Femur (tissue), 1 donor: ENCODE measurements at places on chromosomes 6 and 20.

DNA sequence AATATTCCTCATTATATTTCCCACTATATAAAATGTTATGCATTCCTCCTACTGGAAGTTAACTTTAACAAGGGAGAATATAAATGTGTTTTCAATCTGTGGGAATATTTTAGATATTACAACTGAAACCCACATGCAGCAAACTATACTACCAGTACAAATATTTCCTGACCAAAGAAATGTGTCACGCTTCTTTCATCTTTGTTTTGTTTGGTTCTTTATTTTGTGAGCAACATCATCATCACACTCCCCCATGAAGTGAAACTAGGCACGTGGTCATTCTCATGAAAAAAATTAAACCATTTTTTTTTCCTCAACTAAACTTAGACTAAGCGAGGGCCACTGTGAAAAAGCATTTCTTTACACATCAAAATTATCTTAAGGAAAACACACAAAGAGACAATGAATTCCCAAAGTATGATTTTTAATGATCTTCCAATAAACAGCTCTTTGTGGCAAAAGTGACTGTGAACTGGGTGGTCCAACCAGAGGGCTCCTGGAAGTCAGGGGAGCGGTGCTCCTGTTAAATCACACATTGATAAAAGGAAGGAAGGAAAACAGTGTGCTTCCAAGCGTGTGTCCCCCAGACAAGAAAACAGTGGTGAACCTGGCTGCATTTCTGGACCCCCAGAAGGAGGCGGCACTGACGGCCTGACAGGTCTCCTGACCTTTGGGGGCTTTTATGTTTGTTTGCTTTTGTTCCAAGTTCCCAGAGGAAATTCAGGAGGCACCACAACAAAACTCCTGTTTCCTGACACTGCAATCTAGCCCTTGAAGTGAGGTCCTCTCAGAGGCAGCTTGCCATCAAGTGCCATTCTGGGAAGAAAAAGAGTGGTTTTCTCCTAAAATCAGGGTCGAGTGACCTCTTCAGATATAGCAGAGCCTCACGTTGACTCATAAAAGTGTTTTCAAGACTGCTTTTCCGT is 166.8 kb upstream of the FOXQ1 start:
- no peak for DNase-seq

DNA sequence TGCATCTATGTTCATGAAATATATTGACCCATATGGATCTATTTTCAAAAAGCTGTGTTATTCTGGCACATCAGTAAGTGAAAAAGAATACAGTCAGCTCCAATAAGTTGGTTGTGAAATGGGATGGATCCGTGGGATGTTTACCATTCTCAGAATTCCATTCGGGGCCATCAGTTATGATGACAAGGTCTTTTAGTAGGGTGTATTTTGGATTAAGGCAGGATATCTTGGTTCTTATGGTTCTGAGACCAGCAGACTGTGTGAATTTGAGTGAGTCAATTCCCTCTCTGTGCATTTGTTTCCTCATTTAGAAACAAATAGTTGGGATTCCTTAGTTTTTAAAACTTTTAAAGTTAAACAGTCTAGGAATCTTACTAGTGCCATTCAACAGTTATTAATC is 287.4 kb downstream of the CD109 start:
- no peak for DNase-seq

GRCh38 chr6:14120546-14120945 is 3.0 kb downstream of the CD83 start:
- DNase-seq: no peak

DNA sequence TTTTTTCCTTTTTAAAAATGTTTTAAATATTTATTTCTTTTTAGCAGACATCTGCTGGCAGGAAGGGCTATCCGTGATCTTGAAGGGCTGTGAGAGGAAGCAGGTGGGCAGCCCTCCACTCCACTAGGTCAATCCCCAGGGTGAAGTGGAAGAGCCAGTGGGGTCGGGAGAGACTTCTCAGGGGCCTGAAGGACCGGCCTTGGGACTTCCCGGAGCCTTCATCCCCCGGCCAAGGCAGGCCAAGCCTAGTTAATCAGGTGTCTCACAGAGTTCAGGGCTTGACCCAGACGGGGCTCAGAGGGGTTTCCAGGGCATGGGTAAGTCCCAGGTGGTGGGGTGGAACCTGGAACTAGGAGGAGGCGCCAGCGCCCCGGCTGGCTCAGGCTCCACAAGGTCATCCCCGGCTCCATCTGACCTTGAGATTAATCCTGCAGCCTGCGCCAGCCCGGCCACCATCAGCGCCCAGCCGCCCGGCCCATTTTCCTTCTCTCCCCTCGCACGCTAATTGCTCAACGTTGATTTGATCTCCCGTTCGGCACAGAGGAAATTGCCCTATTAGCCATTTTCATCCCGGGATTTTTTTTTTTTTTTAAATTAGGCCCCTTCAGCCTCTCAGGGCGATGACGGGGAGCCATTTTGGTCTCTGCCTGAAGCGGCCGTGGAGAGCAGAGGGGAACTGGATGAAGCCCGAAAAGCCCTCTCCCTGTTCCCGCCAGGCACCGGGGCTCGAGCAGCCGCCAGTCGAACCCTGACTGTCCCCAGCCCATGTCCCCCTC is 44.4 kb downstream of the MDFI start:
- DNase-seq: no peak

DNA sequence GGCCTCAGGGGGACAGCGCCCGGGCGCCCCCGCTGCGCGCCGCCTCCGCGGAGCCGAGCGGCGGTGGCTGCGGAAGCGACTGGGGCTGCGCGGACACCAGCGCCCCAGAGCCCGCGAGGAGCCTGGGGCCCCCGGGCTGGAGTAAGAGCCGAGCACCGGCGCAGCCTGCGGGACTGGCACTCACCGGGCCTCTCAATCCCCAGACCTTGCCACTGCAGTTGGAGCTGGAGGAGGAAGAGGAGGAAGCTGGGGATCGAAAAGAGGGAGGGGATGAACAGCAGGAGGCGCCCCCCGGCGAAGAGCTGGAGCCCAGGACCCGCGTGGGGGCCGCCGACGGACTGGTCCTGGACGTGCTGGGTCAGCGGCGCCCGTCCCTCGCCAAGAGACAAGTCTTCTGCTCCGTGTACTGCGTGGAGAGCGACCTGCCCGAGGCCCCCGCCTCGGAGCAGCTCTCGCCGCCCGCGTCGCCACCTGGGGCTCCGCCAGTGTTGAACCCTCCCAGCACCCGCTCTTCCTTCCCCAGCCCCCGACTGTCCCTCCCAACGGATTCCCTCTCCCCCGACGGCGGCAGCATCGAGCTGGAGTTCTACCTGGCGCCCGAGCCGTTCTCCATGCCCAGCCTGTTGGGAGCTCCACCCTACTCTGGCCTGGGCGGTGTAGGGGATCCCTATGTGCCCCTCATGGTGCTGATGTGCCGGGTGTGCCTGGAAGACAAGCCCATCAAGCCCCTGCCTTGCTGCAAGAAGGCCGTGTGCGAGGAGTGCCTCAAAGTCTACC is 590 bp downstream of the RNF217 start:
- peak; percentile 61 for DNase-seq

- no peak for DNase-seq
These were observed 92.7 kb upstream of the GLP1R start for GRCh38 chr6:38955861-38956260.
